ENCODE measurements at places on chromosomes 4 and X.

DNA sequence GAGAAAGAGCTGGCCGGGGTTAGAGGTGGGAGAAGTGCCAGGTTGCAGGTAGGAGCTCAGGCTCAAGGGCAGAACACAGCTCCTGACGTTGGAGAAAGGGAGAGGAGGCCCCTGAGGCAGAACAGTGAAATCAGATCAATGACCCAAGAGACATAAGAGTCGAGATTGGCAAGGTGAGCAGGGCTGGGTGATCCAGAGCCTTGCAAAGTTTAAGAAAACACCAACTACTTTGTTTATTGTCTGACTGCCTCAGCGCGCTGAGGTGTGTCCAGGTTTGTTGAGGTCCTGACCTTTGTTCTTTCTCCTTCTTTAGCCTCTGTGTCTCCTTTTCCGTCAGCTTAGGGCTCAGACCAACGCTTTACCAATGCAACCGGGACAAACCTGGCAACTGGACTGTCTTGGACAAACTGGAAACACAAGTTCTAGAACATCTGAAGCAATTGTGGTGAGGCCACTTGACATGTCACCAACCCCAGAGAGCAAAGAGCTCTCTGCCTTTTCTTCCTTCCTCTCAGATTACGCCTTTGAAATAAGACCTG, 28.3 kb downstream of the CHRNA9 start:
- DNase-seq, result no peak

- peak; percentile 55 for DNase-seq
Measured at GRCh38 chr4:181911420-181911819, 331.8 kb upstream of the TENM3 start.

DNA sequence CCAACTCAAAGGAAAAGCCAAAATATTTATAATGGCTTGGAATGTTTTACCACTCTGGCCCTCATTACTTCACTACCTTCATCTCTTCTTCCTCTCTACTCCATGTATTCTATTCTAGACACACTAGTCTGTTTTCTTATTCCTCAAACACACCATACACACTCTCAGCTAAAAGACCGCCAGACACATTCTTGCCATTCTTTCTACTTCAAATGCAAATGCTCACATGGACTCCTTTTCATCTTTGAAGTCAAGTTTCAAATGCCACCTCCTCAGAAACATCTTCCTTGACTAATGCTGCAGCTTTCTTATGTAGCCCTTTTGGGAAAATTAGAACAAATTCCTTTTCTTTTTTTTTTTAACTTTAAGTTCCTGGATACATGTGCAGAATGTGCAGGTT, 412.9 kb upstream of the FMR1 start:
- DNase-seq, result no peak

DNA sequence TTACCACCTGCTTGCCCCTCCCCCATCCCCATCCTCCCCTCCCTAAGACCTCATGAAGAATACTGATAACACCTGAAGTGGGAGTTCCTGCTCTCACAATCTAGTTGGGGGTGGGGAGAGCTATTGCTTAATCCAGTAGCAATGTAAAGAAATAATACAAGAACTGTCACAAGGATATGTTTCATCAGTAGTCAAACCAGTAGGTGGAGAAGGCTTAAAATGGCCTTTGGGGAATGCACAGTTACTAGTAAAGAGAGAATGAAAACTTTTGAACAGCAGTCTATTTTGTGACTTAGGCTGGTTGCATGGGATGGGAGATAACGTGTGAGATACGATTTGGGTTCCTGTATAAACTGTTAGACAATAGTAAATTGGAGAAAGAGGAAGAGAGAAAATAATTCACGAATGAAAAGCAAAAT, 6.0 kb downstream of the GALNT7 start:
- no peak for DNase-seq

DNA sequence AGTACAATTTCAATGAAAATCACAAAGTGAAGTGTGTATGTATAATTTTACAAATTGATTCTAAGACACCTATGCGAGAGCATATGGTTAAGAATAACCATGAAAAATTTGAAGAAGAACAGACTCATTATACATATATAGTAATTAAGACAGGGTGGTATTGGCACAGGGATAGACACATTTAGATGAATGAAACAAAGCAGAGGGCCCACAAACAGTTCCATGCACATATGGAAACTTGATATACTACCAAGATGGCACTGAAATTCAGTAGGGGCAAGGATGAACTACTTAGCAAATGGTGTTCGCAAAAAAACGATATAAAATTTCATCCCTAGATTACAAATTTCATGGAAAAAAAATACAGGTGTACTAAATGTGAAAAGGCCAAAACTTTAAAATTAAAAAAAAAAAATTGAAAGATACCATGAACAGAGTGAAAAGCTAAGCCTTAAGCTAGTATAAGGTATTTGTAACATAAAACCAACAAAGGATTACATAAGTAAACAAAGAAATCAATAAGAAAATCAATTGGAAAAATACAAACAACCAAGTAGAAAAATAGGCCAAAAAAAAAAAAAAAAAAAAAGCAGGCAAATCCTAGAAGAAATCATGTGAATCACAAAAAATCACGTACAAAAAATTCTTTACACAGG, 85.4 kb downstream of the RASL11B start:
- no peak for DNase-seq

DNA sequence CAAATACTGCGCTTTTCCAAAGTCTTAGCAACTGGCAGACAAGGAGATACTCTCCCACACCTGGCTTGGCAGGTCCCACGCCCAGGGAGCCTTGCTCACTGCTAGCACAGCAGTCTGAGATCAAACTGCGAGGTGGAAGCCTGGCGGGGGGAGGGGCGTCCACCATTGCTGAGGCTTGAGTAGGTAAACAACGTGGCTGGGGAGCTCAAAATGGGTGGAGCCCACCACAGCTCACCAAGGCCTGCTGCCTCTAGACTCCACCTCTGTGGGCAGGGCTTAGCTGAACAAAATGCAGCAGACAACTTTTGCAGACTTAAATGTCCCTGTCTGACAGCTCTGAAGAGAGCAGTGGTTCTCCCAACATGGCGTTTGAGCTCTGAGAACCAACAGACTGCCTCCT, 23.0 kb upstream of the NFKB1 start:
- DNase-seq, result no peak

DNA sequence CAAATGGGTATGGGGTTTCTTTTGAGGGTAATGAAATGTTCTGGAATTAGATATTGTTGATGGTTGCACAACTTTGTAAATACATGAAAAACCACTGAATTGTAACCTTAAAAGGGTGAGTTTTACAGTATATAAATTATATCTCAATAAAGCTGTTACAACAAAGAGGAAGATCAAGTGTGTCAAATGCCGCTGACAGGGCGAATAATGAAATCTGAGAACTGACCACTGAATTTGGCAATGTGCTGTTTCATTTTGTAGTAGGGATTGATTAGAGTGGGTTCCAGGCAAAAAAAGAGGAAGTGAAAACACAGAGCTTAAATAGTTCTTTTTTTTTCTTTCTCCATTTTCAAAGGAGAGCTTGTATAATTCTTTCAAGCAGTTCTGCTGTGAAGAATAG, 161.1 kb upstream of the NAP1L5 start:
- DNase-seq, result no peak

- peak; percentile 57 for DNase-seq
Measured at GRCh38 chrX:154603438-154604430, 15.3 kb downstream of the CTAG1B start.

GRCh38 chrX:75114638-75115037, 41.4 kb downstream of the ABCB7 start:
- DNase-seq, result no peak

- no peak for DNase-seq
Measured at GRCh38 chr4:112536123-112536522, 20.1 kb upstream of the NEUROG2 start.

DNA sequence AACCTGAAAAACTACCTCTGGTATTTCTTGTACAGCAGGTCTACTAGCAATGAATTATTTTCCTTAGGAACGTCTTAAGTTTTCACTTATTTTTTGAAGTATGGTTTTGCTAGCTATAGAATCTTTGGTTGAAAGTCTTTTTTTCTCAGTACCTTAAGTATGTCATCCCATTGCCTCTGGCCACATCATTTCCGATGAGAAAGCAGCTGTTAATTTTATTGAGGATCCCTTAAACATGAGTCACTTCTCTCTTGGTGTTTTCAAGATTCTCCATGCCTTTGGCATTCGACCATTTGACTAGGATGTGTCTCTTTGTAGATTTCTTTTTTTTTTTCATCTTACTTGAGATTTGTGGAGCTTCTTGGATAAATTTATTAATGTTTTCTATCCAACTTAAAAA, 803.8 kb upstream of the AMOT start:
- peak; percentile 68 for DNase-seq

DNA sequence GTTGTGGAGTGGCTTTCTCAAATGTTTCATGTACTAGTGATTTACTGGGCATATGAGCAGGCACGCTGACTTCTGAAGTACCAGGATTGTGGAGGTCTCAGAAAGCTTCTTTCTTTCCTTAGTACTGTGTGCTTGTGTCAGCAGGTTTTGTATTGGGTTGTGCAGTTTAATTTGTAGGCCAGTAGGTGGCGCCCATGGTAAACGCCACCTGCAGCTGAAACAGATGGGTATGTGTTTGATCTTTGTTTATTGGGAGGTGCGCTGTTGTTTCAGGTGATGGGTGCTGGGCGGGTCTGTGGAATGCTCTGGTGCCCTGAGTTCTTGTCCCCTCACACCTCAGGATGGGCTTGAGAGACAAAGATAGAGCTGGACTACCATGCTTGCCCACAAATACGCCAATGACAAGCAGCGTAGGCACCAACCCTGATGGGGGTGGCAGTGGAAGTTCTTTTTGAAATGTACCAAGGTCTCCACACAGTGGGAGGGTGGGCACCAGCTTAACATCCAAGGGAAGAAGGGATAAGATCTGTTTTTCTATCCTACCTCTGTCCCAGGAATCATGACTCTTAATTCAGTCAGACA, 141.5 kb downstream of the RPS6KA6 start:
- peak; percentile 23 for DNase-seq

DNA sequence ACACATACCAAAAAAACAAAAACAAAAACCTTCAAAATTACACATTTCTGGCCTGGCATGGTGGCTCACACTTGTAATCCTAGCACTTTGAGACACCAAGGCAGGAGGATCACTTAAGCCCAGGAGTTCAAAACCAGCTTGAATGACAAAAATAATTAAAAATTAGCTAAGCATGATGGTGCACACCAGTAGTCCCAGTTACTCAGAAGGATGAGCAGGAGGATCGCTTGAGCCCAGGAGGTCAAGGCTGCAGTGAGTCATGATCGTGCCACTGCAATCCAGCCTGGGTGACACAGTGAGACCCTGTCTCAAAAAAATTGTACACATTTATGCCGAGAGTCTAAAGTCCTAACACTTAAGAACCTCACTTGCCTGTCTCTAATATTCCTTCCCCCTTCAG, 18.3 kb downstream of the SLC39A8 start:
- DNase-seq, result no peak

DNA sequence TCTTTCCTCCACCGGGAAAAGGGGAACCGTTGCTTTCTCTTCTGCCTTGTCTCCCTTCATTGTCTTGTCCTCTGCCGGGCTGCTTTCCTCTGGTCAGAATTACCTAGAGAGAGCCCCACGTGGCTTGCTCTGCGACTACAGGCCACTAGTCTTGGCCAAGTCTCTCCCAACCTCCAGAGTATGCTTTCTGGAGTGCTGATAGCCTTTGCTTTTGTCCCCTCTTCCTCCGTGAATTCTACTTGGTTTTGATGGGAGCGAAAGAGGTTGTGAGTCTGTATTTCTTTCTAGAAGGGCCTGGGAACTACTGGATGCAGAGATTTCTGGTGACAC, 5.3 kb upstream of the POU4F2 start:
- DNase-seq, result no peak

- no peak for DNase-seq
Measured at GRCh38 chr4:83679254-83679653, 143.3 kb downstream of the GPAT3 start.

DNA sequence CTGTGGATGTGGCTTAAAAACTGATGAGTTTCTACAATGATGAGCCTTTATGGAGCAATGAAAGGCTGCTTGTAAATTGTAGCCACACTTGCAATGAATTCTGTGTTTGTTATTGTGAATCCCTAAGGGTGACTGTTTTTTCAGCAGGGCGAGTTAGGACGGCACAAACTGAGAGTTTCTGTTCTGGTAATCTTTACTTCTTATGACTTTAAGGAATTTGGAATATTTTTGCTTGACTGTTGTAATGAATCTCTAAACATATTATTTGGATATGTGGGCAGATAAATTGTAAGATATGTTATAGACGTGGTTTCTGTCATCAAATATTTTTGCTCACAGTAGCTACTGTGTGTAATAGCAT, 22.2 kb downstream of the RBPJ start:
- DNase-seq, result peak; percentile 46

GRCh38 chr4:13492747-13493146, 8.6 kb upstream of the RAB28 start:
- DNase-seq, result no peak

DNA sequence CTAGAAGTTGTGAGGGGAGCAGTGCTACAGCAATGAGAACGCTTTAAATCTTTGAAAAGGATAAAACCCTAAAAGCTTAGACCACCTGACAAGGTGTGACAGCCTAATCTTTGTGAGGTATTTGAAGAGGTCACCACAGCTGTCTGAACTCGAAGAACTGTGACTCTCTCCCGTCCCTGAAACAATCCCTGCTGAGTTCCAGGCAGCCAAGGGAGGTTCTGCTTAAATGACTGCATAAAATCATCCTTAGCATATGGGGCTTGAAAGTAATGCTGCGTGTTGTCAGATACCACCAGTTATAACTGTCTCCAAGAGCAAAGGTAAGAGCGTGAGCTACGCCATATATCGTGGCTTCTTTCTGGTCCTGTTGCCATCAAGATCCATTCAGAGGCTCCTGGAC, 696.3 kb downstream of the PCDH7 start:
- no peak for DNase-seq

GRCh38 chrX:130170752-130171445, 863 bp upstream of the RAB33A start:
- no peak for DNase-seq

- no peak for DNase-seq
Measured at GRCh38 chrX:41667631-41668030, 21.1 kb upstream of the GPR34 start.

- no peak for DNase-seq
Measured at GRCh38 chr4:6926681-6927478, 17.3 kb downstream of the TBC1D14 start.

- no peak for DNase-seq
Measured at GRCh38 chr4:169098532-169098931, 88.5 kb upstream of the CBR4 start.

- no peak for DNase-seq
Measured at GRCh38 chr4:184826691-184827270, 1.0 kb upstream of the ACSL1 start.

DNA sequence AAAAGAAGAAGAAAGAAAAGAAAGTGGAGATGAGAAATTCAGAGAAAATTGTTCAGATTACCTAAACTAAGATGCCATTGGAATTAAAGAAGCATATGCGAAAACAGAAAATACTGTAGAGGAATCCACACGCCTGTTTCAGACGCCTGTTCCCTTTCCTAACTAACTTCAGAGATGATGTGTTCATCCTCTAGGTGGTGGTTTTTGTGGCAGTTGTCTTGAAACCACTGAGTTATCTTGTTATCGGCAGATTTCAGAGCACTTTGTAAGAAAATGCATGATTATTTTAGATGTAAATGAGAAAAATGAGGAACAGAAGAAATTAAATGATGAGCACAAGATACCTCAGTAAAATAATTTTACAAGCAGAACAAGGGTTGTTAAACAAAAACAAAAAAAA, 48.3 kb downstream of the FUNDC1 start:
- no peak for DNase-seq

GRCh38 chrX:68503836-68504636, 5.2 kb downstream of the YIPF6 start:
- DNase-seq, result peak; percentile 27

- no peak for DNase-seq
Measured at GRCh38 chrX:94721386-94721785, 1047.4 kb downstream of the FAM133A start.

GRCh38 chrX:54044877-54045338, 635 bp upstream of the PHF8 start:
- DNase-seq, result no peak

- no peak for DNase-seq
Measured at GRCh38 chr4:39792128-39792527, 94.2 kb downstream of the UBE2K start.
